ENCODE measurements at places on chromosomes 12 and 14.

GRCh38 chr12:39887856-39888255 lies 218.0 kb downstream of the SLC2A13 start:
- no peak for DNase-seq

GRCh38 chr12:11543457-11544158 lies 105.9 kb upstream of the ETV6 start:
- no peak for DNase-seq

DNA sequence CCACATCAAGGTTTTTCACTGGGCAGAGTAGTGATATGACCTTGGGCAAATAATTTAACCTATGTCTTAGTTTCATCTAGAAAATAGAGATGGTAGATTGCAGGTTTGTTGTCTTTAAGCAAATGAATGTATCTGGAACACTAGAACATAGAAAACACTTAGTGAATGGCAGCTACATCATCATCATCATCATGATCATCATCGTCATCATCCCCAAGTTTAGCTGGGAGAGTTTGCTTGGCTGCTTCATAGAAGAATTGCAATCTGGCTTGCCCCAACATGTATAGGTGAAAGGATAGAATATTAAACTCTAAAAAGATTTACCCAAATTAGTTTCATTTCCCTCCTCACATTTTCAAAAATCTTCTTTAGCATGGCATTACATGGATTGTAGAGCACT lies 91.3 kb upstream of the TMEM260 start:
- DNase-seq: no peak

- DNase-seq: no peak
Measured at GRCh38 chr14:89504602-89505313, 87.7 kb upstream of the FOXN3 start.

- DNase-seq: no peak
Measured at GRCh38 chr12:108387771-108388170, 48.7 kb upstream of the CMKLR1 start.

DNA sequence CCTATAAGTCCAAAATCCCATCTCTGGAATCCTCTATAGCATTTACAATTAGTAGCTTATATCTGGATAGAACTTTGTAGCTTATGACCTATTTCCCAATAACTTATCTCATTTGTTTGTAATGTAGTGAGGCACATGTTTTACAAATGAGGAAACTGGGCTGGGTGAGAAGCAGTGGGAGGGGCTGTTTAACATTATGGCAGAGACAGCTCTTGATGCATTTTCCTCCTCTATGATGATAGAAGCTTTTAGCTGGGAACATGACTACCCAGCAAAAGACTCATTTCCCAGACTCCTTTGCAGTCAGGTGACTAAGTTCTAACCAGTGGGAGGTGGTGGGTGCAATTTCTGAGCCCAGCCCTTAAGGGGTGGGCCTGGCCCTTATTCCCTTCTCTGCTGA lies 179.7 kb downstream of the TTC8 start:
- DNase-seq: no peak

DNA sequence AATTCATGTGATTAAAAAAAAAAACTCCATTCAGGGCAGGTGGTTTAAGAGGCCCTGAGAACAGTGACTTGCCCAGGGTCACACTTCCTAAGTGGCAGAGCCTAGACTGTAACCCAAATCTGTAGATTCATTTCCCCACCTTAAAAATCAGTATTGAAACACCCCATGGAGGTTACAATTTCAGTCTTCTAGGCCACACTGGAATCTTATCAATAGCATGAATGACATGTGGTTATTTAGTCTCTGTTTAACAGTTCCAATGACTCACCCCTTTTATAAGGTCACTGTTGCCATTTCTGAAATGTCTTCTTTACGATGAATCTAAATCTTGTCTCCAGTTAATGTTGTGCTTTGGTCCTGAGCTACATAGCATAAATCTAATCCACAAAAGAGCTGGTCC lies 262.3 kb upstream of the GRIP1 start:
- no peak for DNase-seq

DNA sequence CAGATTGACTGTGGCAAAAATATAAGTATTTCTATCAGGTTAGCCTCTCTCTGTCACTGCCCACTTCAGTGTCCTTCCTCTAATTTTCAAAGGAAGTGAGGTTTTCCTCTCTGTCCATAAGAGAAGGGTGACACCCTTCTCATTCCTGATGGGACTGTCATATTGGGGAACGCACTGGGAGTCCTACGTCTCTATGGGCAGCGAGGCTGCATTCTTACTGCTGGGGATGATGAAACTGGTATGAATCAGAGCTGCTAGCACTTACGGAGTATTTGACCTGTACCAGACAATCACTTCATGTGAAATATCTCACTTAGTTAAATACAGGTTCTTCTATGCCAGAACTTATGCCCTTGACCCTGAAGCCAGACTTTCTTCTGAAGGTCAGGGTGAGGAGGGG lies 436.3 kb downstream of the DPF3 start:
- no peak for DNase-seq

- DNase-seq: no peak
Measured at GRCh38 chr14:20400589-20400964, 12.7 kb downstream of the TEP1 start.

DNA sequence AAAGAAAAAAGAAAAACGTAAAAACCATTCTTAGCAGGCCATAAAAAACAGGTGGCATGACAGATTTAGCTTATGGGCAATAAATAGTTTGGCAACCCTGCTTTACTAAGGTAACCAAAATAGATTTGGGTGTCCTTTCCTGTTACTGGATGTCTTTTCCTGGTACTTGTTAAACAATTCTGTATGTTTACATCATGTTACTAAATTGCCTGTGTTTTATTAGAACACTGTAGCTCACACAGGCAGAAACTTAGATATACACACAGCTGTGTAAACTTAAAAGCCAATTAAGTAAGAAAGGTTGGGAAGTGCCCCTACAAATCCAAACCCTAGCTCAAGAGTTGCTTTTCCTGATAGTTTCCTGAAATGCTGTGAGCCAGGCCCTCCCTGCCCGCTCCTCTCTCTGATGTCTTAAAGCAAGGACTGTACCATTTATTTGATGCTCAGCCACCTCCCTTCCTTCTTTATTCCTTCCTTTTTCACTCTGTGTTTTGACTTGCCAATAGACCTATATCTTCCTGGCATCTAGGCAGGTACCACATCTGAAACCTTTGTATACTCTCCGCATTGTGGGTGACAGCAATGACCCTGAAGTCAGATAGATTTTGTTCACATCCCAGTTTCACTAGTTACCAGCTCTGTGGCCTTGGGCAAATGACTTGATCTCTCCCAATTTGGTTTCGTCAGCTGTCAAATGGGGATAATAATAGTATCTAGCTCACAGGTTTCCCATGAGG lies 3.7 kb upstream of the CAMKK2 start:
- no peak for DNase-seq

- no peak for DNase-seq
Measured at GRCh38 chr12:108717243-108717642, 14.1 kb downstream of the CORO1C start.

DNA sequence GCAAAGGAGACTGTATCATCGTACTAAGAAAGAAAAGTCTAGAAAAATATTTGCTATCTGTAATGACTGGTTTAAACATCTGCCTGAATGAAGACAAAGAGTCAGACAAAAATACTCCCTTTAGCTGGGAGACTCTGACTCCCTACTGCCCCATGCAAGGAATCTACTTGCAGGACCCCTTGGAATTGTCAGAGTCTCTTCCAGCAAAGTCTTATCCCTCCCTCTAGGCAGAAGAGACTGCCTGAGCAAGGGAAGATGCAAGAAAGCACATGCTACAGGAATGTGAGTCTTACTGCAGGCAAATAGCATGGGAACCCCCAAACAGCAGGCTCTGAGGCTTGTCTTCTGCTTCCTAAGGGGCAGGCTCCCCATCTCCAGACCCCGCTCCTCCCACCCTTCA lies 154.0 kb downstream of the KCNA5 start:
- no peak for DNase-seq

DNA sequence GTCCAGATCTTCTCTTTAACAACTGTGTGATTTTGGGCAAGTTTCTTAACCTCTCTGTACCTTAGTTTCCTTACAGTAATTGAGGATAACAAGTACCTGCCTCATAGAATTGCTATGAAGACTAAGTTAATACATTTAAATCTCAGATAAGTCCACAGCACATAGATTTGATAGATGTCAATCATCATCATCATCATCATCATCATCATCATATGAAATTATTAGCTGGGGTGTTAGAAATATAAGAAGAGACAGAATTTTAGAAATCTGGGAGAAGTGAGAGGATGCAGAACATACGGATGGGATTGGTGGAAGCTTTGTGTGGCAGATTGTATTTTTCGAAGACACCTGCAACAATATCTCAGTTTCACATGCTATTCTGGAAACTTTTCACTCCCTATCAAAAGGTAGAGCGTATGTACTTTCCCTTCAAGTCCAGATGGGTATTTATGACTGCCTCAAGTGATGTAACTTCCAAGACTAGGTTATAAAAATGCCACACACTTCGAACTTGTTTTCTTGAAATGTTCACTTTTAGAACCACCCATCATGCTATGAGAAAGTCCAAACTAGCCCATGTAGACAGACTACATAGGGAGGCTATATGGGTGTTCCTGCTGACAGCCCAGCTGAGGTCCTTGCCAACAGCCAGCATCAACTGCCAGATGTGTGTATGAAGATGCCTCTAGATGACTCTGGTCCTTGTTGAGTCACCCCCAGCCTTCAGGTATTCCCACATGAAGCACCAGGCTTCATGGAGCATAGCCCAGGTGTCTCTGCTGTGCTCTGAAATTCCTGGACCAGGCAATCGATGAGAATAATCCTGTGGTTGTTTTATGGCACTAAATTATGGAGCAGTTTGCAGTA lies 20.7 kb upstream of the SDR39U1 start:
- no peak for DNase-seq

DNA sequence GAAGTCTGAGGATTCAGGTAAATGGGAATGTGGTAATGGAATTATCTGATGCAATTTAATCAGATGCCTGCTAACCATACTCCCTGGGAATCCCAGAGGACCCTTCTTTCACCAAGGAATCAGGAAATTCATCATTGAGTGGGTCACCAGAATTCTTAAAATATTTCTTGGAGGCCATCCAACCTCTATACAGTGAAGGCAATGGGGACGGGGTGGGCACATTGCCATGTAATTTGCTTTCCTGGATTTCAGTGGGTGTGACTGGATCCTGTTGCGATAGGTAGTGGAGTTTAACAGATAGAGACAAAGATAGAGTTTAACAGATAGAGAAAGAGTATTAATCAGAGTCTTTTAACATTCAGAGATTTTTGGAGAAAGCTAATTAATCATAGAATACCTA lies 394.4 kb downstream of the DAD1 start:
- DNase-seq: no peak

GRCh38 chr14:51260225-51260624 lies 20.2 kb downstream of the TMX1 start:
- no peak for DNase-seq

DNA sequence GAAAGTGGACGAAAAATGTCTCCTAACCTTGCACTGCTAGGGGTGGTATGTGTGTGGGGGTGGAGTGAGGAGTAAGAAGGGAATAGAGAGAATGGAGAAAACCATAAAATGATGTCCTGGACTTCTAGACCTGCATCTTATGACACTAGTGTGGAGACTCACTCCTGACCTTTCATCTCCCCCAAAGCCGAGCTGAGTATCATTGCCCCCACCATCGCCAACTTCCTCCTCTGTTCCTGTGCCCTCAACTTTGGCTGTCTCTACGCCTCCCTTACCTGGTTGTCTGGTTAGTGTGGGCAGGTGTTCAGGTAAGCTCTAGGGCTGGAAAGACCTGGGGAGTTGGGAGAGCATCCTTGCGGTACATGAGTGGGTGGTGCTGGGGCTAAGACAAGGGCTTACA lies 4.5 kb upstream of the KLHL33 start:
- no peak for DNase-seq

- no peak for DNase-seq
Measured at GRCh38 chr12:25816637-25817036, 141.8 kb upstream of the RASSF8 start.

DNA sequence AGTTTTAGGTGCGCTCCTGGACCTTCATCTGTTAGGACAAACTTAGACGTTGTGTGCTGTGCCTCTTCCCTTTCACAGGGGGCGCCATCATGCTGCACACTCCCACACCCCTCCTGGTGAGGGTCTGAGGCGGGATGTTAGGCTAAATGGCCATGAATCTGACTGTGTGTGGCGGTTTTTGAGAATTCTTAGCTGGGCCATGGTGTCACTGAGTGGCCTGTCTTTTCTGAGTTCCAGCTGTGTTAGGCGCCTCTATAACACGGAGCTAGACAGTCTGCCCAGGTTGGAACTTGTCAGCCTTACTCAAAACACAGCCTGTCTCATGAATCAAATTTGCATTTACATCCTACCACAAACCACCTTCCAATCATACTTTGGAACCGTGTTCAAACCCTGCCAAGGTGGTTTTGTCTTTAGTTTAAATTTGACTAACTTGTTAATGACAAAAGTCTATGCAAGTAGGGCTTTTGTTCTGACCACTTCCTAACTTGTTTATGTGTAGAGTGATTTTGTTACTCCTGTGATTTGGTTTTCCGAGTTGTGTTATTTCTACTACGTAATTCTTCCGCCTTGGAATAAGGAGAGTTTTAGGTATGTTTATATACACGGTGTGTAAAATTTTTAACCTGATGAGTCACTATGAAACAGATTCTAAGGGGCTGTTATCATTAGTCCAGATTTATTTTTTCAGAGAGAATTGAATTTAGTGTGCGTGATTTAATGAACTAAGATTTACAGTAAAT lies 19.6 kb downstream of the ACVR1B start:
- no peak for DNase-seq

DNA sequence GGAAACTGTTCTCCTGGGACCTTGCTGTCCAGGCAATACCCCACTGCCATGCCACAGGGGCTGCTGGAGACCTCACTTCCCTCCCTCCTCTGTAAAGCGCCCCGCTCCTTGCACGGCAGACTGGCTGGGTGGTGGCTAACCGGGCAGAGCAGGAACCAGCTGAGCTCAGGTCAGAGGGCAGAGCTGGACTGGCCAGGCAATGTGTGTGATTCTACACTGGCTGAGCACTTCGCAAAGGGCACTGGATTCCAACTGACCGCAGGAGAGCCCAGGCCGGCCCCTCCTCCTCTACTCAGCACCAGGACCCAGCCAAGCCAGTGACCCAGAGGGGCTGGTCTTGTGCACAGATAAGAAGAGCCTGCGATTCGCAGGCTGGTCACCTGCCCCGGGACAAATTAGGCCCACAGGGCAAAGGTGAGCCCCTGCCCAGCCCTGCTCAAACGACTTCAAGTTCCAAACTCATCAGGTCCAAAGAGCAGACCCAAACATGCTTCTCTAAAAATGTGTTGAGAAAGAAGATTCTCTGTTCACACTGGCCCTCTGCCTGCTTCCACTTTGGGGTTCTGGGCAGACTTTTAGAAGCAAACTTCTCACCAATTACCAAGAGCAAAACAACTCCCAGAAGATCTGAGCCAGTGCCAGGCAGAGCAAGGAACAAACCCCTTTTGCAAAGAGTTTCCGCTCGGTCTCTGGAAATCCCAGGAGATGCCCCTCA lies 54.9 kb upstream of the DIO3 start:
- DNase-seq: no peak

- no peak for DNase-seq
Measured at GRCh38 chr14:32908196-32909084, 30.2 kb upstream of the NPAS3 start.

- no peak for DNase-seq
Measured at GRCh38 chr12:58452546-58452945, 467.8 kb downstream of the LRIG3 start.
